Foreskin melanocyte (primary cell): ENCODE measurements at places on chromosomes 16 and 17.

- peak; percentile 50 for DNase-seq
These were observed 32.4 kb downstream of the TIMM22 start for GRCh38 chr17:1029196-1029921.

GRCh38 chr16:1792836-1793577 is 498 bp downstream of the IGFALS start:
- no peak for DNase-seq

GRCh38 chr16:27445502-27446175 is 43.7 kb downstream of the IL21R start:
- DNase-seq: no peak

DNA sequence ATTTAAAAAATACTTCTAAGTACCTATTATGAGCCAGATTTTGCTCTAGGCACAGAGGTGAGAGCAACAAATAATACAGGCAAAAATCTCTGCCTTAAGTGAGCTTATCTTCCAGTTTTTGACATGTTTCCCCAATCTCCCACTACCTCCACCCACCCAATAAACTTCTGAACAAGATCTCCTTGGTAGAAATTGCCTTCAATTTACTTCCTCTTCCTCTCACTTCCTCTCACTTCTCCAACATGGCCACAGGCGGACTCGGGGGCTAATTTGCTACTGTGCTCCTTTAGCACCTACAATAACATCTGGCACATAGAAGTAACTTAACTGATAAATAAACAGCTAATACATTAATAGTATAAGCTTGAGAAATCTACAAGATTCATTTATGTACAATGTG is 82.6 kb downstream of the CACNG1 start:
- no peak for DNase-seq
